ENCODE measurements at places on chromosomes 11 and 22. TPM values are rescaled to one million over a fixed set of nuclear protein-coding genes. Genes with fewer than 3 reads are reported as not detected.
A peak's percentile ranks its signal among the peaks of the same experiment; 100 is the strongest.

- DNase-seq, result no peak
Measured at GRCh38 chr11:61020551-61021235, 49.2 kb downstream of the CD6 start.

Gene GLB1L3
- not detected for total RNA-seq

Gene FAM180B
- 0.48 TPM for total RNA-seq

DNA sequence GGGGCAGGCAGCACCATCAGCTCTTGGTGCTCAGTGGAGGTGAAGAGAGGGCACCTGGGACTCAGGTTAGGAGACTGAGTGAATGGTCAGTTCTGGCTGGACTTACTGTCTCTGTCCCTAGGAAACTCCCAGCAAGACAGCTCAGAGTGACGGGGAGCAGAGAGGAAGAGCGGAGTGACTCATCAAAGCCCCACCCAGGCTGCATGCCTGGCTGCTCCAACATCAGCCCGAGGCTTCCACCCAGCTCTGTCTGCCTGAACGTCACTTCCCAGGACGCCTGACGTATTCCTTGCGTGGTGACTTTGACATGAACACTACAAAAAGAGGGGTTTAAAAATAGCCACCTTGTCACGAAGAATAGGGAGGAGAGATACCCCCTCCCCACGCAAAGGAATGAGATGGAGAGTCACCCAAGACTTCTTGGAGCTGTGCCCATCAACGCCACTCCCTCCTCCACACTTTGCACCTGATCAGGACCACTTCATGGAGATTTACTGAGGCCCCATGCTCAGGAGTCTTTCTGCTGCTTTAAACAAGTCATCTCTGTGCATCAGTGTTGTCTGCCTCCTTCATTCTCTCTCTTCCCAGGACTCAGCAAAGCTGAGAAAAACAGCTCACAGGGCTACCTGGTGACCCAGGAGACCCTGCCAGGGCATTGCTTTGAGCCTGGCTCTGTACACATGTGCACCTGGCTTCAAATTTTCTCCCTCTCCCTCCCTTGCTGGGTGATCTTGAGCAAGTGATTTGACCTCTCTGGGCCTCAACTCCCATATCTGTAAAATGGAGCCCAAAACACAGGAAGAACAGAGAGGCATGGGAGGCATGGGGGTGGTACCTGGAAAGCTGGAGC is 83.1 kb downstream of the MN1 start:
- peak; percentile 77 for DNase-seq

DNA sequence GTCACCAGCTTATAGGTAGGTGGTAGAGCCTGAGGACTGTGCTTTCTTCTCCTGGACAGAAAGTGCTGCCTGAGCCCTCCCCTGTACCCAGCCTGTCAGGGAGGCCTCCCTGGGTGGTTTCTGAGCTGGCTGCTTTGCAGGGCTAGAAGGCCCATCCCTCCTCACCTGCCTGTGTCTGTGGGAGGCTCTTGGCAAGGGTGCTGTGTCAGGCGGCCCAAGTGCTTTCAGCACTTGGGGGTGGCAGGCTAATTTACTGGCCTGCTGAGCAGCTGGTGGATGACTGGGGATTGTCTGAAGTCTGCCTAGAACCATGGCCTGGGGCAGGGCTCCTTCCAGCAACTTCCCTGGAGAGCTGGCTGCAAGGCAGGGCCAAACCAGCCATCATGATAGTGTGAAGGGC is 139.0 kb upstream of the NAV2 start:
- no peak for DNase-seq

DNA sequence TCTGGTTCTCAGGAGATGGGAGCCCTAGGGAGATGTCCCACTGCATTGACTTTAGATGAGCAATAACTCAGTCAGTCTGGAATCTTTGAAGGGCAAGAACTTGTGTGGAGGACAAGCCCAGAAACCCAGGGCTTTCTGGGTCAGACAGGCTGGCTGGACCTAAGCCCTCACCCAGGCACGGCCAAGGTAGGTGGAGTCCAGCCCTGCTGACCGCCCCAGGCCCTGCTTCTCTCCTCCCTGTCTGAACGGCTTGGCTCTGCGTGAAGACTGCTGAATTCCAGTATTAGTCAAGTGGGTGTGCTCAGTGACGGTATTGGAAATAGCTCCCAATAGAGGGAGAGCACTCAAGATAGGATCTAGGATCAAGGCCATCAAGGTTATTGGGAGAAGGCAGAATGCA is 6.1 kb downstream of the CXCR5 start:
- no peak for DNase-seq

DNA sequence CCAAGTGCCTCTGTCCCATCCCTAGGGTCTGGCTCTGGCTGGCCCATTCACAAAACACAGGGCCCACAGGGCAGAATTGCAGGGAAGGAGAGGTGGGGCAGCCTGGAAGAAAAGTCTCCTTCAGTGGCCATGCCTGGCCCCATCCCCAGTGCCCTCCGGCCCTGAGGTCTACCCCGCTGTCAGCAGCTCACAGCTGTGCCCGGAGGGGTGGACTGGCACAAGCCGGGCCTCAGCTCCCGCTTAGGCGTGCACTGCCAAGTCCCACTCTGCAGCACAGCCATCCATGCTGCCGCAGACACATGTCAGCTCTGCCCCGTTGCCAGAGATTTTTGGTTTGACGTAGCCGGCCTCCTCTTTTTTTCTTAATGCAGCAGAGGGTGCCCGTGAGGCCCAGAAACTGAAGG is 3.9 kb upstream of the SCN2B start:
- DNase-seq, result no peak

GRCh38 chr11:19952116-19952605 is 208.1 kb downstream of the DBX1 start:
- no peak for DNase-seq

- no peak for DNase-seq
Measured at GRCh38 chr11:100823360-100823759, 136.3 kb downstream of the ARHGAP42 start.

- no peak for DNase-seq
Measured at GRCh38 chr11:2393111-2393868, 7.3 kb upstream of the TSSC4 start.

- DNase-seq, result no peak
Measured at GRCh38 chr11:107594736-107595135, 3.8 kb downstream of the ELMOD1 start.

DNA sequence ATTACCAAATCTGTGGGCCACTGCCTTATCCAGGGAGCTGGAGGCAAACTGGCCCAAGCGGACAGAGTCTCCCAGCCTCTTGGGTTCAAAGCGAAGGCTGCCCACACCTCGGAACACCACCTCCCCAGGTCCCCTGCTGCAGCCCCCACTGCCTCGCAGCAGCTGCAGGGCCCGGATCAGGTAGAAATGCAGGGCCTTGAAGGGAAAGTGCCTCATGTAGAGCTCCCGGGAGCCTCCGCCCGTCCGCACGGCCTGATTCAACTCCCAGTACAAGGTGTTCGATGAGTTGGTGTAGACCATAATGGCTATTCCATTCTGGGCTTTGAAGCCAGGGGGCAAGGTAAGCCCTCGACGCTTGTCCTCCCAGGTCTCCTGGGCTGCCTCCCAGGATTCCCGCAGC is 2.0 kb downstream of the ART5 start:
- DNase-seq, result no peak

DNA sequence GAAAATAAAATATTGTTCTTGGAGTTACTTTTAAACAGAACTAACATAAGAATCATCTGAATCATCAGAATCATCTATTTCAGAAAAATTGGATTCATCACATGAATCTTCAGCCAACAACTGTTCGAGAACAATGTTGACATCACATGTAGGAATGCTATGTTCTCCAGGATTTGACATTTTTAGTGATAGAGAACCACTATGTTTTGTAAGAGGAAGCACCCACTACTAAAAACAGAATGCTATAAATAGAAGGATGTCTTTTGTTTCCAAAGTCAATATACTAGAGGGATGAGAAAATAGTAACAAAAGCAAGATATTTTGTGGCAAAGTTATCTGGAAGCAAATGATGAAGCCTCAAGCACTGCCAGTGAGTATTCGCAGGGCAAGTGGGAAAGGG is 263.4 kb upstream of the DDI1 start:
- DNase-seq, result no peak

DNA sequence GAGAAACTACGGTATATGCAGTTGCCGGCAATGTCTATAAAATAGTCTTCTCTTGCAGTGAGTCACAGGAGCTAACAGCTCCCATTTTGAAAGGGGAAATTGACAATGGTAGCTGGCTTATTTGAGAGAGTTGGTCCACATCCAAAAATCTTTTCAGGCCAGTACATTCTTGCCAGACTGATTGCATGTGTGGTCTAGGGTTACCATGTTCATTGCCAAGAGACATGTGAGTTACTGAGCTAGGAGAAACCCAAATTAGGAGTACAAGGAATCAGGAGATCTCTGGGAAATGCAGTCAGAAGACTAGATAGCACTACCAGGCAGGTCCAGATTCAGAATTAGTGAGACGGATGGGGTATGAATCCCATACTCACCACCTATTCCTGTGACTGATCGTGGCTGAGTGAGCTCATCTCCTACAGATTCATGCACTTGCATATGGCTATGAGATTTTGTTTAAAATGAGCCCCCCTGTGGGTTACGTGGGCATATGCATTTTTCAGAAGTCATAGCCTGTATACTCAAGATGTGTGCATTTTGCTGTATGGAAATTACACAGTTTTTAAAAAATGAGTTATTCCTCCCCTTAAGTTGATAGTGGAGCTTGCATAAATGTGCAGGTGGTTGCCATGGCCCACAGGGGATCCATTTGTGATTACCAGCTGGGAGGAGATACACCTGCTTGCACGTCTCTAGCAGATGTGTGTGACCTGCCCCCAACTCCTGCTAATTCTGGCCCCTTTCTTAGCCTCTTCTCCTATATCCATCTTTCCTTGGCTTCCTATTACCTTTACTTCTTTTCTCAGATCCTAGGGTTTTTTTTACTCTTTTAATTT is 102.7 kb downstream of the COMMD9 start:
- no peak for DNase-seq

- no peak for DNase-seq
Measured at GRCh38 chr11:8263109-8263768, 439 bp downstream of the LMO1 start.

DNA sequence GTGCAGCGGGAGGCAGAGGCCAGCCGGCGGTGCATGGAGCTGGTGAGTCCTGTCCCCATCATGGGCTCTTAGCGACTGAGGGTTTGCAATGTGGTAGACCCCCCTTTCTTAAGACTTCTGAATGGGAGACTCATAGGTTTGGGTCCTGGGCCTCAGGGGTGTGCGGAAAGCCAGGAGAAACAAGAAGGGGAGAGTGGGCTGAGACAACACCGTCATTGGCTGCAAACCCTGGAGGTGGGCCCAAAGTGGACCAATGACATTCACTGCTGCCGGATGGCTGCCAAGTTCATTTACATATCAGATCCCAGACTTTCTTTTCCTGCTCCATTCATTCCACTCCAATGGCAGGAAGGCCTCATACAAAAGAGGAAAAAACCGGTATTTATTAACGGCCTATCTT is 213.3 kb downstream of the MYO18B start:
- DNase-seq, result no peak

DNA sequence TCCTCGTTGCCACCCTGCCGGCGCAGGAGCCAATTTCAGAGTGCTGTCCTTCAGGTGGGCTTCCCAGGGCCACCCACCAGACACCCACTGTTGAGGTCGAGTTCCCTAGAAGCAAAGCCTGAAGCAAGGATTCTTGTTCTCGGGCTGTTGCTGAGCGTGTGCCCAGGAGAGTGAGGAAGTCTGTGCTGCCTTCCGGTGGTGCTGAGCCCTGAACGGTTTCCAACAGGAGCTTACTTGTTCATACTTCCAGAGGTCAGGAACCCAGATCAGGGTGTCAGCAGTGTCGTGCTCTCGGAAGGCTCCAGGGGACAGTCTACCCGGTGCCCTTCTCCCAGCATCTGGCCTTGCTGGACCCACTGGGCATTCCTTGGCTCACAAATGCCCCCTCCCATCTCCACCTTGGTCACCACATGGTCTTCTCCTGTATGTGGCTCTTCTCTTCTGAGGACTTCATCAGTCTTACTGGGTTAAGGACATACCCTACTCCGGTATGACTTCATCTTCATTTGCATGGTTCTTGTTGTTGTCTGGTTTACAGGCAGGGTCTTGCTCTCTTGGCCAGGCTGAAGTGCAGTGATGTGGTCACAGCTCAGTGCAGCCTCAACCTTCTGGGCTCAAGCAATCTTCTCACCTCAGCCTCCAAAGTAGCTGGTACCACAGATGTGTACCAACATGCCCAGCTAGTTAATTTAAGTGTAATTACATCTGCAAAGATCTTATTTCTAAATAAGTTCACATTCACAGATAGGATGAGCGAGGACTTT is 11.2 kb downstream of the SLC25A1 start:
- DNase-seq, result no peak

DNA sequence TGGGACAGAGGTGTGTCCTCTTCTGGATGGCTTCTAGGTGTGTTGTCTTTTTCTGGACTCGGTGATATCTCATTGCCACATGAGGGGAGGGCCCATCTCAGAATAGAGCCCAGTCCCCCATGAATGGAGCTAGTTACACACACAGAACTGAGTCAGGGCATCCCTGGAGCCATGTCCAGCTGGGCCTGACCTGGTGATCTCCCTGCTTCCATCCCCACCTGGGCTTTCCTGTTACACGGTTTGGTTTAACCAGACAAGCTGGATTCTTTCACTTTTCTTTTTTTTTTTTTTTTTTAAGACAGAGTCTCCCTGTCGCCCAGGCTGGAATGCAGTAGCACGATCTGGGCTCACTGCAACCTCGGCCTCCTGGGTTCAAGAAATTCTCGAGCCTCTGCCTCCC is 6.1 kb upstream of the A4GALT start:
- no peak for DNase-seq

Gene TMEM138
- total RNA-seq, result 31.6 TPM

DNA sequence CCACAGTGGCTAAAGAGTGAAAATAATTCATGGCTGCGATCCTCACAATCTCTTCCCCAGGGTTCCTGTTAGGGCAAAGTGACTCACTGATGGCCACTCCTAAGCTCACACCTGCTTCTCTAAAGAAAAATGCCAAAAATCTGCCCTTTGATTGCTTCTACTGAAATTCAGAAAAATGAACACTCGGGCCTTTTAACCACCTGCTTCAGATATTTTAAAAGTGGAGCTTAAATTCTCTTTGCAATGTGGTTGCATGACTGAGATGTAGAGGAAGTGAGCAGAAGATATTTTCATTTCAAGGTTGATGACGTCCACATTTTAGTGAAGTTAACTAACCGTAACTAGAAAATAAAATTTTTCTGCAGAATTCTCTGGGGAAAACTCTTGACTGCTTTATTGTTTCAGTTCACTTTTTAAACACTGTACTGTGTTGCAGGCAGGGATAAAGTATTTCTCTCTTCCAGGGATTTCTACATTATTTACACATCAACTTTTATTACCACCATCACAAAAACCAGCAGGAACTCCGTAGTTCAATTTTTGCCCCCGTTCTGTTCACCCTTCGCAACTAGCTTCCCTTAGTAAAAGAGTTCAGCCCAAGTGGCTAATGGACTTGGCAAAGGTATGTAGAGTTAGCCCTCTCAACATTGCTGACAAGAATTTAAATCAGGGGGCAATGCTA is 8.5 kb downstream of the RAB30 start:
- no peak for DNase-seq
